Stimulated activated CD8-positive, alpha-beta memory T cell treated with anti-CD3 and anti-CD28 coated beads, Interleukin-7, amount 100 ng/mL, for 4 hours (primary cell): ENCODE measurements at places on chromosomes 11 and 22.

DNA sequence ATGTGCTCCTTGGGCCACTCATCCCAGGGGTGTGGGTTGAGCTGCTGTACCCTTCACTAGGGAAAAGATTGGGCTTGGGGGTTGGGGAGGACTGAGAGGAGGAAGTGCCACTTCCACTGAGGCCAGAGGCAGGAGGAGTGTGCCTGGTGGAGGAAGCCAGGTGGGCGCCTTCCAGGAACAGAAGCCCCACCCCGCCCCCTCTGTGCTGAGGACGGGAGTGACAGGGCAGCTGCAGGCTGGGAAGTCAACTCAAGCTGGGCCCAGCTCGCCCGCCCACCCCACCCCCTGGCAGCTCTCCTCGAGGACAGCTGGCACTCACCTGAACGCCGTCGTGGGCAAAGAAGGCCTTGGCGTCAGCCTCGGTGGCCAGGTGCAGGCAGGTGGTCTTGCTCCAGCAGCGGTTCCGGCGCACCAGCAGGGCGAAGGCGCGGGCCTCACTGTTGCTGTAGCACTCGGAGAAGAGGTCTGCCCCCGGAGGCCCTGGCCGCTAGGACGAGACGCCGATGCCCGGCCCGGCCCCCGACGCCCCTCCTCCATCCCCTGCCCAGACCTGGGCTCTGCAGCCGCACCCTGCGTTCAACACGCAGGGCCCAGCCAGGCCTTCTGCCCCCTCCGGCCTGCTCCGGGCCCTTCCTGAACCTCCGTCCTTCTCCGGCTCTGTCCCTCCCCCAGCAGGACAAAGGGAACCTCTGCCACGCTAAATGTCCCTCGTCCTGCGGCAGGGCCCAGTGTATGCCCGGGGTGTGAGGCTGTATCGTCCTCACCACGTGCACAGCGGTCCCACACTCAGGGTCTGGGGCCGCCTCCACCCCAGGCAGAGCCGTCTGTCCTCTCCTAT, 13.4 kb downstream of the TSSC4 start:
- DNase-seq, result no peak

DNA sequence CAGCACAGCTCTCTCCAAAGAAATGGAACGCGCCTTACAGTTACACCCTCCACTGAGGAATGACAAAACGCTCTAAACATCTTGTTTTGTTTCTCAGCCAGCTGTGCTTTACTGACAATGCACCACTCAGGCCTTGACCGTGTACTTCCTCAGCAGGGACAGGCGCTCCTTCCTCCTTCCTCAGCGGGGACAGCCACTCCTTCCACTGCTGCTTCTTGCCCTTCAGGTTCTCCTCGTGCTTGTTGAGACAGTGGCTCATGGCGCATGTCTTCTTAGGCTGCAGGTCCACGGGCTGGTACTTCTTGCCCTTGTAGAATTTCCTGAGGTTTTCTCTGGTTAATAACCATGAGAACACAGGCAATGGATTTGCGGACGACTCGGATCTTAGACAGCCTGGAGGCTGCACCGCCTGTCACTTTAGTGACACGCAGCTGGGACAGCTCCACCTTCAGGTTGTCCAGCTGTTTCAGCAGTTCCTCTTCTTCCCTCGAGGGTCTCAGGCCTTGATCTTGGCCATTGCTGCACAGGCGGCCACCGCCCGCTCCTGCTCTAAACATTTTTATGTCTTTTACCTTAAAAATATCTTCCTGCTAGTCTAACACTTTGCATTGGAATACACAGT, 613.8 kb downstream of the BRD1 start:
- DNase-seq, result no peak

GRCh38 chr11:27205779-27206570, 157.0 kb downstream of the CCDC34 start:
- no peak for DNase-seq

- DNase-seq, result no peak
Measured at GRCh38 chr22:47446331-47446730, 683.9 kb downstream of the TBC1D22A start.

DNA sequence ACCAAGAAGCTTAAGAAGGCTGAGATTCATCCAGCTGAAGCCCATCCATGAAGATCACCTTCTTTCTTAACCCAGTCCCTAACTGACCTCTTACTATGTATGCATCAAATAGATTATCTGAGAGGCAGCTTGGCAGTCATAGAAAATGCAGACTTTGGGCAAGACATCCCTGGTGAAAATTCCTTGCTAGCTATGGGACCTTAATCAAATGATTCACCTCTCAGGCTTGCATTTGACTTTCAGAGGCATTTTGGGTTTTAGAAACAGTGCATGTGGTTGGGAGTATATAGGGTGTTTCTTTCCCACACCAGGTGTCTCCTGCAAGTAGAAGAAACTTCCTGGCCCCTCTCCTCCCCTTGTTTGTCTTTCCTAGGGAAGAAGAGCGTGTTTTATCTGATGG, 188.5 kb upstream of the ISX start:
- DNase-seq, result no peak

DNA sequence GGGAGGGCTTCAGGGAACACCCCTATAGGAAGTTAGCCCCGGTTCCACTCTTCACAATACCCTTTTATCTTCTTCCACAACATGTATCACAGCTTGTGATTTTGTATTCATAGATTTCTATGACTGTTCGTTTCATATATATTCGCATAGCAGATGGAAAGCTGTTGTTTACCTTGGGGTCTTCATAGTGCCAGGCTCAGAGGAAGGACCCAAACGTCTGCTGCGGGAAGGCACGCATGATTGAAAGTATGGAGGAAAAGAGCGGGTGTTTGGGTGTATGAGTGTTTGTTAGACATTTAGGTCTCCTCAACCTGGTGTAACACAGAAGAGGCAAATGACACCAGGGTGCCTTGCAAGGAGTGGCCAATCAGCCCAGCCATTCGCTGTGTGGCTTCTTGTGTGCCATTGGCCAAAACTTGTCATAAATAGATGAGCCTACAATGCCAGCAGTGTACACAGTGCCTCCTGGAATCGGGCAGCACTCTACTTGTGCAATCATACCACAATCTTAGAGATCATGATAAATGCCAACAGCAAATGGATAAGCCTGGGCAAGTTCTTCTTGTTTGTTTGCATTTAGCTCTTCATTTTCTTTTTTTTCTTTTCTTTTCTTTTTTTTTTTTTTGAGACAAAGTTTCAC, 10.9 kb upstream of the ADA2 start:
- DNase-seq, result no peak

- no peak for DNase-seq
Measured at GRCh38 chr11:34323601-34324000, 34.2 kb downstream of the ABTB2 start.

DNA sequence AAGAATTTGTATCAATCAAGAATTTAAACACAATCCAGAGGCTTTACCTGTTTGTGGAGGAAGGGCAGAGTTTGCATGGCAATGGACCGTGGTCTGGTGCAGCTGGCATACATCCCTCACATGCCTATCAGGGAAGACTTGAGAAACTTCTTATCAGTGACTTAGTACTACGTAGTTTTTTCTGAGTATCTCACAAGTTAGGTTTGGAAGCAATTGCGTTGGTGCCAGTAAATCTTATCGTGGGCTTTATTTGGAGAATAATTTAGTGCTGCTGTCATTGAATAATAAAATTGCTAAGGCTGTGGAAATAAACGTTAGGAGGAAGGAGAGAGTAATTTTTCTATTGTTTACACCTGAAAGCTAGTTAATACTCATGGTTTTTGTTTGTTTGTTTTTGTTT, 72.3 kb downstream of the PRMT3 start:
- DNase-seq, result no peak

DNA sequence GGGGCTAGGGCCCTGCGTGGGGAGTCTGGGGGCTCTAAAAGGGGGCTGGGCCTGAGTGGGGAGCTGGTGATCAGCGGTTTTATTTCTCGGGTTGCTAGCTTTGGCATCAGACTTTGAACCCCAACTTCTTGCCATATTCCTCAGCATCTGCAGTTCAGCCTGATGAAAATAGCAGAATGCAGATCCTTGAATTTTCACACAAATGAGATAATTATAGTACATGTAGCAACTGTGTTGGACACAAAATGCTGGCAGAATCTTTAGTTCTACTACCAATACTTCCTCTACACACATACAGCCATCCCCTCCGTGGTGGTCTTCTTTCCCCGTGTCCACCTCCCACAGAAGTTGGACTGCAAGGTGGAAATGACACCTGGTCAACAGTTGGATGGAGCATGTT, 1.5 kb downstream of the ZC3H7B start:
- DNase-seq, result no peak

GRCh38 chr11:70595452-70595851, 197.1 kb downstream of the CTTN start:
- no peak for DNase-seq

DNA sequence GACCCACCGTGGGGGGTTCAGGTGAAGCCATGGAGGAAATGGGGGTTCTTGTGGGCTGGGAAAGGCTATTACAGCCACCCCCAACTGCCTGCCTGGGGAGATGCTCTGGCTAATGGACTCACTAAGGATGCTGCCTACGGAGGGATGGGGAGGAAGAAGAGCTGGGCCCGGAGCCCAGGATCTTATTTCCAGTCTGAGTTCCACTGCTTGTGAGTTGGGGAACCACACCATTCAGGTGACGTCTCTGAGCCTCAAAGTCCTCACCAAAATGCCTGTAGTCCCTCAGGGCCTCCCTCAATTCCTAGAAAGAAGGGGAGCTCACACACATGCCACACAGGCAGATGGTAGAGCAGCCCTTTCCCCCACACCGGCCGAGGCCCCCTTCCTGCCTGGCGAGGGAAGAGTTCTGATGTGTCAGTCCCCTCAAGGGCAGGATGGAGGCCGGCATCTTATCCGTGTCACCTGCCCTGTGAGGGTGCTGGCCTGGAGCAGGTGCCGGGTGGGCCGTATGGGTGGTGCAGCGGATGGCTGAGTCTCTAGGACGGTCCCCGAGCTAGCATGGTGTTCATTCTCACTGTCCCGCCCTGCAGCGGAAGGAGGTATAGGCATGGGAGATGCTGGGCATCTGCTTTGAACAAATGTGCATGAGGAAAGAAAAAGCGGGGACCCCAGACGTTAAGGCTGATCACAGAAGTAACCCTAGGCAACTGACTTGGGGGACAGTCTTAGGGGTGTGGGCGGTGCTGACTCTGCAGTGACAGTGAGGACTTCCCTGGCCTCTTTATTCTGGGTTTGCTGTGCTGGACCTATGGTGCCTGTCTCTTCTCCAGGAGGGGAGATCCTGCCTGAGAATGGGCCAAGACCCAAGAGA, 15.7 kb downstream of the MRGPRF start:
- no peak for DNase-seq

DNA sequence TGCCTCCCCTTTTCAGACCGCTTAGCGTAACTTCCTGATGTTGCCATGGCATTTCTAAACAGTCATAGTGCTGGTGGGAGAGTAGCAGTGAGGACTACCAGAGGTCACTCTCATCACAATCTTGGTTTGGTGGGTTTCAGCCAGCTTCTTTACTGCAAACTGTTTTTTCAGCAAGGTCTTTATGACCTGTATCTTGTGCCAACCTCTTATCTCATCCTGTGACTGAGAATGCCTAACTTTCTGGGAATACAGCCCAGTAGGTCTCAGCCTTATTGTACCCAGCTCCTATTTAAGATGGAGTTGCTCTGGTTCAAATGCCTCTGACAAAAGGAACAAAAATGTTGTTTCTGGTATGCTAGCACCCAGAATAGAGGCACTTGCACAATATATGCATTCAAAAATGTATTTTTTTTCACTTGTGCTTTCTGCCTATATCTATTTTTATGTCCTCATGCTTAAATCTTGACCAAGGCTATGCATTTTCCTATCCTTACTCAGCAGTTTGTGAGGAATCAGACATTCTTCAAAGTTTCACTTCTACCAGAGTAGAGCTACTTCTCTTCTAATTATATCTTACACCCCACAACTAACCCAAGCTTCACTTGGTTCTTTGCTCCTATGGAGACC, 16.1 kb upstream of the OR51M1 start:
- DNase-seq, result no peak

DNA sequence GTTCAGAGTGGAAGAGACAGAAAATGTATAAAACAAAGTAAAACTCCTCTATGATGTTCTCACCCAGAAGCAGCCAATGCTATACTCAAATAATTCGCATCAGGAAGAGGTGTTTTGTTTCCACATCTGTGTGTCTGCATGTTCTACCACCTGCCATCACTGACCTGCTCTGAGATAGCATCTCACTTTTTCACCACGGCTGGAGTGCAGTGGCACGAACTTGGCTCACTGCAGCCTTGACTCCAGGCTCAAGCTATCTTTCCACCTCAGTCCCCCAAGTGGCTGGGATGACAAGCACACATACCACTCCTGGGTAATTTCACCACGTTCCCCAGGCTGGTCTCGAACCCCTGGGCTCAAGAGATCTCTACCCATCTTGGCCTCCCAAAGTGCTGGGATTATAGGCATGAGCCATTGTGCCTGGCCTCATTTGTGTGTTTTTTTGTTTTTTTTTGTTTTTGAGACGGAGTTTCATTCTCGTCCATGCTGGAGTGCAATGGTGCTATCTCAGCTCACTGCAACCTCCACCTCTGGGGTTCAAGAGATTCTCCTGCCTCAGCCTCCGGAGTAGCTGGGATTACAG, 14.4 kb downstream of the TALDO1 start:
- DNase-seq, result no peak

DNA sequence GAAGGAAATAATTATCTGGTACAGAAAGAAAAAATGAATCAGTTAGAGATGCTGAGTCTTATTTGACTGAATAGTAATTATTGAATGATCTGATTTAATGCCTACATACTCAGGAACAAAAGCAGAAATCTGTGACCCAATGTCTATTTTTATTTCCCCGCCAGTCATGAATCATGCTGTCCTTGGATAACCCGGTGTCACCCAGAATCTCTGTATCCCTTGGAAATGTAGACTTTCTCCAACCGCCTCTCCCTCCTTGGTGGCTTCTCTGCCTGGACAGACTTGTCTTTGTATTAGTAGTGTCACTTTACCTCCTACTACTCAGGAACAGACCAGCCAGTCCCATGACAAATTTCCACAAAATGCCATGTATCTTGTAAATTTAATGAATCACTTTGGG, 173.3 kb upstream of the PDGFD start:
- no peak for DNase-seq

- no peak for DNase-seq
Measured at GRCh38 chr11:12692229-12693075, 18.2 kb downstream of the TEAD1 start.

GRCh38 chr22:44108806-44109385, 71.8 kb upstream of the PARVG start:
- DNase-seq, result no peak

- DNase-seq, result no peak
Measured at GRCh38 chr11:44483919-44484610, 81.4 kb upstream of the CD82 start.

- DNase-seq, result no peak
Measured at GRCh38 chr11:60985501-60985900, 14.0 kb downstream of the CD6 start.

- no peak for DNase-seq
Measured at GRCh38 chr11:95144313-95145235, 54.9 kb downstream of the ENDOD1 start.
